Cerebellar nuclear complex (tissue), 1 donor: ENCODE measurements at places on chromosomes 4 and X.

DNA sequence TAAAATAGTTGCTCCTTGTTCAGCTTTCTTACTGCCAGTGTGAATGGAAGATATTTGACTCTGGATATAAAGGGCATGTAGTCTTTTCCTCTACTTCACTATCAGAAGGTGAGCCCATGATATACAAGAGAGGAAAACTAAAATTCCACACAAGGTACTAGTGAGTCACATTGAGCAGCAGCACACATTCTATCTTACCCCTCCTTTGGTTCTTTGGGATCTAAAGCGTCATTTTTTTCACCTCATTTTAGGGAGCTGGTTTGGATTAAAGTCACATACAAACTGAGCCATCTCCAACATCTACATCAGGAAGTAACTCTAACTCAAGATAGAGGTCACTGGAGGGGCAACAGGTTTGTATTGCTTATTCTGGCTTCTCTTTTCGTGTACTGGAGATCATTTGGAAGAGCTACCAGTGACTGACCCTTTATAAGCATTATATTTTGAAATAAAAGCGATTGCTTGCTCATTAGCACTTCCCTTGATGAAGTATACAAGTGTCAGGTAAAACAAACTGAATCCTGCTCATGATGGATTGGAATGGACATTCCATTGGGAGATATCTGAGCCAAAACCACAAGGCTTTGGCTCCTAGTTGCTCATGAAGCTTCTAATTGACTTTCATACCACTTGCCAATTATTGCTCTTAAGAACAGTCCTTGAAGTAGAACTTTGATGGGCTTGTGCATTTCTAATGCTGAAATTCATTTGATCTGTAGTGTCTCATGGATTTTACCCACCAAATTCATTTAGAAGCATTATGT, 124.1 kb downstream of the SPCS3 start:
- no peak for DNase-seq

DNA sequence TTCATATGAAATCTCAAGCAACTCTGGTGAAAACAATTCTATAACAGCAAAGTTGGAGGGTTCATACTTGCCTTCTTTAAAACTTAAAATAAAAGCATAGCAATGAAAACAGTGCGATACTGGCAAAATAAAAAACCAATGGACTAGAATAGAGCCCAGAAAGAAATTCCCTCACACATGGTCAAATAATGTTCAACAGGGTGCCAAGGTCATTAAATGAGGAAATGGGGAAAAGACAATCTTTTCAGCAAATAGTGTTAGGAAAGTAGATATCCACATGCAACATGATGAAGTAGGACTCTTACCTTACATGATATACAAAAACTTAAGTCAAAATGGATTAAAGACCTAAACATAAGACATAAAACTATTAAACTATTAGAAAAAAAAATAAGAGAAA, 970.2 kb upstream of the AGA start:
- no peak for DNase-seq

- DNase-seq, result no peak
Measured at GRCh38 chr4:146098978-146099377, 76.5 kb upstream of the LSM6 start.

GRCh38 chr4:61493470-61493869, 293.3 kb downstream of the ADGRL3 start:
- no peak for DNase-seq

DNA sequence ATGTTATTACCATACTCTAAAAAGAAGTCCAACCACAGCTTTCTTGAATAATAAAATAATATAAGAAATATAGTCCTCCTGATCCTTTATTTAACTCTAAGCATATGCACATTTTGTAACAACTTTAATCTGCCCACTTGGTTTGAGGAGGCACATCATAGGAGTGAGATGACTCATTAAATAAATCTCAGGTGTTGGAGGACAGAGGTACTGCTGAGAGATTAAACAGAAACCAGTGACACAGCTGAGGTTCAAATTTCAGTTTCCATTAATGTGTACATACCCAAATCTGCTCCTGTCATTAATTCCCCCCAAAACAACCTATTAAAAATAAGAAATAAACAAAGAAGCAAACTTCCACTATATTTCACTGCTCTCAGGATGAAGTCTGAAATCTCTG, 211.0 kb downstream of the KCTD8 start:
- no peak for DNase-seq
